Caudate nucleus (tissue), 63 donors: ENCODE measurements at places on chromosomes 2 and 18.

- no peak for DNase-seq
These were observed 75.8 kb downstream of the ANKRD44 start for GRCh38 chr2:197234671-197235191.

DNA sequence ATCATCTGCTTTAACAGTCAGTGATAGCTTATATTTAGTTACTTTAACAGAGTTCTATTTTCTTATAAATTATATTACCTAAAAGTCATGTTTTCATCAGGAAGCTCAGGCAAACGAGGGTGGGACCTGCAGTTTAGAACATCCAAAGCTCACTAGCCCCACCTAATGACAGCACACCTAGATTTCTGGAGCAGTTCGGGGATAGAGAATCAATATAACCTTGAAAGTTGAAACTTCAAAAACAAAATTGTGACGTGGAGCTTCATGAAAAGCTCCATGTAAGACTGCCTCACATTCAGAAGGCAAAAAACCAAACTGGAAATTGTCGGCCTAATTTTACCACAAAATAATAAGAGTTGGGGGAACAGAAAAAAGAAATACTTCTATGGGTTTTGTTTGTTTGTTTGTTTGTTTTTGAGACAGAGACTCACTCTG lies 185.9 kb upstream of the CCDC150 start:
- DNase-seq = no peak

GRCh38 chr2:199710551-199710950 lies 140.4 kb downstream of the FTCDNL1 start:
- DNase-seq = no peak

GRCh38 chr2:184735611-184736010 lies 137.3 kb downstream of the ZNF804A start:
- no peak for DNase-seq

DNA sequence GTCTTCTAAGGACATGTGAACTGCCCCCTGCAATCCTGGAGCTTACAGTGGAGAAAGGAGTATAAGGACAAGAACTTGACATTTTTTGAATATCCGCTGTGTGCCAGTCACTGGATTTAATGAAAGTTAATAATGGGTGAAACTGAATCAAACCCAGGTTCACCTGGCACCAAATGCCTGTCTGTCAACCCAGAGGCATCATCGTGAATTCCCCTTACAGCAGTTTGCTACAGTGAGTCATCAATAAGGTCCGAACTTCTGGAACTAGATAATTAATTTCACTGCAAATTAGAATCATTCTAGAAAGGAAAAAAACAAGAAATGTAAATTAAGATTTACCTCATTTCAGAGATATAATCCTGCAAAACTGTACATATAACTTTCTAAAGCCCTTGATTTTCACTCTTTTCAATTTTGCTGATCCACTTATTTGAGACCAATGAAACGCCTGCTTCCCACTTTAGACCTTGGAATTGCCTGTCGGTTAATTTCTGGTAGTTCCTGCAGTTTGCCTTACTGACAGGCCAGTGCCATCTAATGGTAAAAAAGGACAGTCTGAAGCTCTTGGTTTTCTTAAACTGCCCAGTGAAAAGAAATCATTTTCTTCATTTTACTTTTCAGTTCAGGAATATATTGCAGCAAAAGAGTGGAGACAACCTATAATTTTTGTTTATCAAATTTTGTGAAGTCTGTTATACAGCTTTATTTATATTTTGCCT lies 8.2 kb downstream of the DSG2 start:
- no peak for DNase-seq

- DNase-seq = no peak
These were observed 31.9 kb downstream of the TFCP2L1 start for GRCh38 chr2:121253021-121253673.

- no peak for DNase-seq
These were observed 121.8 kb downstream of the MEMO1 start for GRCh38 chr2:31889044-31889443.

DNA sequence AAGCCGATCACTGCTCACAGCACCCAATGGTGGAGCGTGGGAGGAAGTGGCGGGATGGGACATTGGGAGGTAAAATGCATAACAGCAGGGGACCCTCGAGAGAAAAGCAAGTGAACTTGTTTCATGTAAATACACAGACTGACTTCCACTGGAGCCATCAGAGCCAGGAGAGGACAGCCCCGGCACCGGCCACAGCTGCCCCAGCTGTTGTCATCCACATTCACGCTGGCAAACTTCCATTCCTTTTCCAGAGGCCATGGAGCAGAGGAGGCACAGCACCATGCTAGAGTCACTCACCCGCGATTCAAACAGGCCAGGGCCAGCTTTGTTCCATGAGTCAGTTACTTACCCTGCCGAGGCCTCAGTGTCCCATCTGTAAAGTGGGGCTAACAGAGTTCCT lies 610.9 kb upstream of the SALL3 start:
- DNase-seq = no peak

DNA sequence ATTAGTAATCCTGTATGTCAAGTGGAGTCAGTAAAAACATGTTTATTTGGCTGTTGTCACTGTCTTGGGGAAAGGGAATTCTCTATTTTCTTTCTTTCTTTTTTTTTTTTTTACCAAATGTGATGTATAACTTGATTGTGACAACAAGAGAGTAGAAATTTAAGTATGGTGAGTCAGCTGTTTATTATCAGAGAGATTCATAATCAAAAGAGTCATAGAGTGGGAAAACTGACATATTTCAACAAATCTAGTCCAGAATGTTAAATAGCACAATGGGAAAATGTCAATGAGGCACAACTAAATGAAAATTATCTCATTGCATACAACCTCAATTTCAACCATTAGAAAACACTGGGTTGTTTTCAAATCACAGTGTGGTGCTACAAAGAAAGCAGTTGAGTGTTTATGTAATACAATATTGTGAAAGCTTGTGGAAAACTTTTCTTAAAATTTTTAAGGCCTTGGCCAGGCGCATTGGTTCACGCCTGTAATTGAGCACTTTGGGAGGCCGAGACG lies 111.9 kb upstream of the DTNA start:
- DNase-seq = no peak

- no peak for DNase-seq
These were observed 2.2 kb downstream of the IL1F10 start for GRCh38 chr2:113069676-113070605.

DNA sequence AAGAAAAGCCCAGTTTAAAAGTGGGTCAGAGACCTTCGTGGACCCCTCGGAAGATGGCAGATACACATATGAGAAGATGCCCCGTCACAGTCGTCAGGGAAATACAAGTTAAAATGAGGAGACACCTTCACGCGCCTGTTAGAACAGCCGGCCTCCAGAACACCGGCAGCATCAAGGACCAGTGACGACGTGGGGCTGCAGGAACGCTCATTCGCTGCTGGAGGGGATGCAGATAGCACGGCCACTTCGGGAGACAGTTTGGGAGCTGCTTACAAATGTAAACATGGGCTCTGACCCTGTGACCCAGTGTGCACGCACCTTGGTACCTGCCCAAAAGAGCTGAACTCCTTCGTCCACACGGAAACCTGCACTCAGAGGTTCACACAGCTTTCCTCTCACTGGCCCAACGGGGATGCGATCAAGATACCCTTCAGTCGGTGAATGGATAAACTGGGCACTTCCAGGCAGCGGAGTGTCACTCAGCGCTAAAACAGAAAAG lies 83.7 kb upstream of the CTDP1 start:
- DNase-seq = no peak

DNA sequence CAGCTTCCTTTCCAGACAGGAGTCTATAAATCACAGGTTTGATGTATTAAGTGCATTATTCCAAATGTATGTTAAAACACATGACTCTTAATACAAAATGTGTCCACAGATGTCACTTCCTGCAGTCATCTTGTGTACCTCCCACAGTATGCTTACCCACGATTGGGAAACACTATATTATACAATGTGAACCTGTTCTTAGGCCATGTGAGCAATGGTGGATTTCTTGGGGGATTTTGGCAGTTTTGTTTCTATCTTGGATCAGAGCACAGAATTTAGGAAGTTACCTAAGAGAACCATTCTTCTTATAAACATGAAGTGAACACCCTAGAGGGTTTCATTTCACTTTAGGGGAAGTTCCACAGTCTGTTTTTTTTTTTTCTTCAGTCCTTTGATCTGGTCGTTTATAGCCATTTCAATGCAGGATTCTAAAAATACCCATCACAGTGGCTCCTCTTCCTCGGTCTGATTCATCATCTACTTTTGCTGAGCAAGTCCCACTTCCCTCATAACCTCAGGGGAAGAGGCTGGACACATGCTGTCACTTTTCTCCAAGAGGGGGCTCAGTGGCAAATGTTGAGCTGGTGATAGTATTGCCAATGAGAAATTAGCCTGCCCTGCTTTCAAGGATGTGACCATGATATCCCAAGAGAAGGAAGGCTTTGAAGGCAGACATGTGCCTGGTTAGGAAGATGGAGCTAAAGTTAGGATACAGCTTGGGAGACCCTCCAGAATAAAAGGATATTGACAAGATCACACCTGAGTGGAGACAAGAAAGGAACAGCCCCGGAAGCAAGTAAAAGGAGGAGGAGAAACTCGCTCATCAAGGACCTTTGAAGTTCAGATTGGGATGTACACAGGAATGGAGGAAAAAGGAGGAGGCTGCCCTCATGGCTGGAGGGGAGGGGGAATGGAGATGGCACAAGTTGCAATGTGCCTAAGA lies 22.6 kb downstream of the PLEK start:
- DNase-seq = no peak
